Activated CD4-positive, alpha-beta T cell treated with anti-CD3 and anti-CD28 coated beads for 4 hours (primary cell): ENCODE measurements at places on chromosomes 6 and 20.
A peak's percentile ranks its signal among the peaks of the same experiment; 100 is the strongest.

- no peak for DNase-seq
Observed at GRCh38 chr6:129525055-129525454, 184.9 kb downstream of the ARHGAP18 start.

GRCh38 chr6:43773050-43773979 is 3.3 kb downstream of the VEGFA start:
- DNase-seq, result peak; percentile 55

DNA sequence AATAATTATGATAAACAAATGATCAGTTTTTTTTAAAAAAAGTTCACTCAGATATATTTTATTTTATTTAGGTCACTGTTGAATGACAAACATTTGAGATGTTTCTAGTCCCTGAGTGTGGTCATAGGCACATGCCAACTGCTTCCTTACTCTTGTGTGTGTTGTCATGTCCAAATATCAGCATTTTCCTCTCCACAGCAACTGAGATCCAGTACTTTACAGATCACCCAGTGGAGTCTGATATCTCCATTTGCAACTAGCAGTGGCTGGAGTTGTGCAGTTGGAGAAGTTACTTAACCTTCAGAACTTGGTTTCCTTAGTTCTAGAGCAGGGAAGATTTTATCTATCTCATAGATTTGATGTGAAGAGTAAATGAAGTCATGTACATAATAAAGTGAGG is 101.3 kb downstream of the MYB start:
- DNase-seq, result no peak

DNA sequence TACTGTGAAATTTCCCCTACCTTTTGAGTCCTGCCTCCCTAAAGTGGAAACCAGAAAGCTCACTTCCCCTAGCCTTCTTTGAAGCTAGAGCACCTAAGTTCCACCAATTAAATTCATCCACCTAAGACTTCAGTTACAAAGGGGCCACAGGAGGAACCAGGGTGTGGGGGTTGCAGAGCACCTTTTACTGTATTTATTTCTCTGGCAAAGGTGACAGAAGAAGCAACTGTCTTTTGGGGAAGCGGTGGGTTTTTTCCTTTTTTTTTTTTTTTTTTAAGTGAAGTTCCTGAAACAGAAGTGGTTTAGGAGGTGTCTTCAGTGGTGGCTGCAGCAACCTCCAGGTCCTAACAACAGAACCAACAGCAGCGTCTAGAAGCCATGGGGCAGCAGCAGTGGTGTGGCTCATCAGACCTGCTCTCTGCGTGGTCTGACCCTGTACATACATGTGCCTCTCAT is 13.1 kb downstream of the PSMB9 start:
- no peak for DNase-seq

DNA sequence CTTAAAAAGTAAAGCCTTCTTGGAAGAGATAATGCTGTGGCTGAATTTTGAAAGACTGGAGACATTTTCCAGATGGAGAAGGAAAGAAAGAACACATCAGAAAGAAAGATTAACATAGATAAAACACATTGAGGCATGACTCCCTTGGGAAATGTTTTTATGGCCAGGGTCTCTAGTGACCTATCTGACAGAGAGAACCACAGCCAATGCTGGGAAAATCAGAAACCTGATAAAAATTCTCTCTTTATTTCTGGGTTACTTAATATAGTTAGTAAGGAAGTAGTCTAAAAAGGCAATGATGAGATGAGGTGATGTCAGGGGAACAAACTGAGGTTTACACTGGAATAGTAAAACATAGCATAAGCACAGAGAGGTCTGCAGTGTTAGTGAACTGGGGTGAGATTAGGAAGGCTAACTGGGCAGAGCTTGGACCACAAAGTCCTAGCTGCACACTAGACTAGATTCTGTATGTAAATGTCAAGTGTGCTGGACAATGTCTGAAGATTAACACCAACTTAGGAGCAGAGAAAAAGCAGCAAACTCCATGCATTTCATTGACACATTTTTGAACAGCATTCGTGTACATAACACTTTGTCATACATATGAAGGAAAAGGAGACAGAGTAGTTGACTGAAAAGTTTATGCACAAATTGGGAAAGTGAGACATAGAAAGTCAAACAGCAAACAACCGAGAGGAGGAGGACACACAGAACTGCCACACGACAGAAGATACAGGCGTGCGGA is 31.0 kb downstream of the ELOVL2 start:
- no peak for DNase-seq

DNA sequence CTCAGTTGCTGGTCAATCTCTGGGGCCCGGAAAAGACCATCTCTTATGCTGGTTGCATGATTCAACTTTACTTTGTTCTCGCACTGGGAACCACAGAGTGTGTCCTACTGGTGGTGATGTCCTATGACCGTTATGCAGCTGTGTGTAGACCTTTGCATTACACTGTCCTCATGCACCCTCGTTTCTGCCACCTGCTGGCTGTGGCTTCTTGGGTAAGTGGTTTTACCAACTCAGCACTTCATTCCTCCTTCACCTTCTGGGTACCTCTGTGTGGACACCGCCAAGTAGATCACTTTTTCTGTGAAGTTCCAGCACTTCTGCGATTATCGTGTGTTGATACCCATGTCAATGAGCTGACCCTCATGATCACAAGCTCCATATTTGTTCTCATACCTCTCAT is 4.3 kb downstream of the OR2J3 start:
- DNase-seq, result peak; percentile 1

DNA sequence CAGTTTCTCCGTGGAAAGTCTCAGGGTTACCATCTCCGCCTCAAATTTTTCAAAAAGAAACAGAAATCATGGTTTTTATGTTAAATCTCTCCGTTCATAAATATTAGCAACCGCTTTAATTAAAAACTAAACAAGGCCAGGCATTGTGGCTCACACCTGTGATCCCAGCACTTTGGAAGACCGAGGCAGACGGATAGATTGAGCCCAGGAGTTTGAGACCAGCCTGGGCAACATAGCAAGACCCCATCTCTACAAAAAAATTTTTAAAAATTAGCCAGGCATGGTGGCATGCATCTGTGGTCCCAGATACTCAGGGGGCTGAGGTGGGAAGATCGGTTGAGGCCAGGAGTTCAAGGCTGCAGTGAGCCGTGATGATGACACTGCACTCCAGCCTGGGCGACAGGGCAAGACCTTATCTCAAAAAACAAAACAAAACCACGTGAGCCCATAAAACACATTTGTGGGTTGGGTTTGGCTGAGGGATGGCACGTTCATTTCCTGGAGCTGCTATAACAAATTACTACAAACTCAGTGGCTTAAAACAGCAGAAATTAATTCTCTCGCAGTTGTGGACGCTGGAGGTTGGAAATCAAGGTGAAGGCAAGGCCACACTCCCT is 223.2 kb downstream of the ZNF217 start:
- DNase-seq, result no peak

DNA sequence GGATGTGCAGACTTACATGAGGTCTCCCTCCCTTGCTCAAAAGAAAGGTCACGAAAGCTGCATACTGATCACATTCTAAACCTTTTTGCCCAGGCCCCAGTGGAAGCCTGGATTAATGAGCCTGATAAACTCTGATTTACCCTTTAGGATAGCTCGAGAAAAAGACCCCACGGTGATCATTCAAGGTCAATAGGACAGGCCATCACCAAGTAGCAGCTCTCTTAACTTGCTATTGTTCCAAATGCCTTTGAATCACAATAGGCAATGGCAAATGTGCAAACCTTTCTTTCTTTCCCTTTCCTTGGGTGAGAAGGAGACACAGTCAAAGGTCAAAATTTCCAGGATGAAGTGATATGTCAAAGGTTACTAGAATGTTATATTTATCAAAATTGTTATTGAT is 327.3 kb downstream of the HDGFL1 start:
- no peak for DNase-seq

GRCh38 chr6:45595010-45595851 is 217.5 kb upstream of the SUPT3H start:
- no peak for DNase-seq

- DNase-seq, result no peak
Observed at GRCh38 chr6:38579010-38579628, 60.6 kb downstream of the BTBD9 start.

GRCh38 chr20:22684763-22685443 is 100.5 kb upstream of the FOXA2 start:
- no peak for DNase-seq

GRCh38 chr6:45569210-45569945 is 191.6 kb upstream of the SUPT3H start:
- no peak for DNase-seq

DNA sequence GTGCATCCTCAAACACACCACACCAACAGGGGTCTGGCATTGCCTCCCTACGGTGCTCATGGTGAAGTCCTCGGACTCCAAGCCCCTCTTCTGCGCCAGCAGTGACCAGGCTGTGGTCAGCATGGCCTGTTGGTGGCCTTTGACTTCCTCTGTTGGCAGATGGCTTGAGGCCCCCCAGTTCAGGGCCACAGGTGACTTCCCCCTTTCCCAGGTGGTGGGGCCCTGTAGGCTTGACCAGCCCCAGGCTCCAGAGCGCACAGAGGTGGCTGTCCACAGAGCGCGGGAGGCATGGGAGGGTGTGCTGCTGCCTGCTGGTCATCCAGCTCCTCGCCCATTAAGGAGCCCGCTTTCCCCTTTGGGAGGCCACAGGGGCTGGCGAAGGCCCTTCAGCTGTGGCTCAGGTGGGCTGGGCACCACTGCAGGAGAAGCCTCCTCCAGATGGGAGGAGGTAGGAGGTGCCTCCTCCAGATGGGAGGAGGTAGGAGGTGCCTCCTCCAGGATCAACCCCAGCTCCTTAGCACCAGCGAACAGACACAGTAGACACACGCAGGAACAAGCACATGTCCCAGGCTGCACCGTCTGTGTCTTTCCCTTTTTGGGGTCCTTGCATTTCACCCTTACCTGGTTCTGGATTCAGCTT is 52.1 kb upstream of the BHLHE23 start:
- no peak for DNase-seq

DNA sequence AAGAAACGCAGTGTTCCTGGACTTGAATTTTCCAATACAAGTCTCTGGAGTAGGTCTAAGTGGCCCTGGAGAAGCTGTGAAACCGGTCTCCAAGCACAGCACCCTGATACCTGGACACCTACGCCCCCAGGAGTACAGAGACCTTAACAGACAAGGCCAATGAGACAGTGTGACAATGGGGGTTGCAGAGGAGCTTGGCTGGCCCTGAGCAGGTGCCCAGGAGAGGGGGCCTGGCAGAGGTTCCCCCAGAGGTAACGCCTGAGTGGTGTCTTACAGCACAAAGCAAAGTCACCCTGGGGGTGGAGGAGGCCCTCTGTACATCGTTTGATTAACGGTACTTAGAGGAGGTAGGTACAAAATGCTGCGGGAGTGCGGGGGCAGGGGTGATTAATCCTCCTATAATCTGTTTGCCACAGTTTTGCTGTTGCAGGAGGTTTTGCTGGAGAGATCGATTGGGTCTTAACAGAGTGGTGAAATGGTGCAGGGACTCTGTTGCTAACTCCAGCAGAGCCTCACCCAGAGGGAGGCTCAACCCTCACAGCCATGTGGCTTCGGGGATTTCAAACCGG is 37.3 kb upstream of the APCDD1L start:
- DNase-seq, result no peak

DNA sequence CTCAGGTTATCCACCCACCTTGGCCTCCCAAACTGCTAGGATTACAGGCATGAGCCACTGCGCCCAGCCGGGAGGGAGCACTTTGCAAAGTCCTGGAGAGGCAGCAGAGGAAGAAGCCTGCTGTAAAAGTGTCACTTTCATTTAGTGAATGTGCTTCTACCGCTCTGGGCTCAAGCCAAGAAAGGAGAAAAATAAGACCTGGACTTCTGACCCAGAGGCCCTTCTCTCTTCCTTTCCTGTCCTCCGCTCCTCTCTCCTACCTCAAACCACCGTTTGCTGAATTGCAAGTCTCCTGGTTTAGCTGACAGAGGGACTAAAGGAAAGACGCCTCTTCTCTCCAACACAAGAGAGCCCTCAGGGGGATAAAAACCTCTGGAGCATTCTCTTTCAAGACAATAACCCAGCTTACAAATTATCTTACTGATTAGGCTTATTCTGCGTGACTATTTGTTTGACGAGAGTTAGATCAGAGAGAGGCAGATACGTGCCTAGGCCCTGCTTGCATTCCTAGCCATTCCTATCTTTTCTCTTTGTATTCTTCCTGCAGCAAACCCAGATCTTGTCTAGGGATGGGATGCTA is 84.2 kb upstream of the SLC22A23 start:
- DNase-seq, result no peak

- DNase-seq, result no peak
Observed at GRCh38 chr6:45609141-45609638, 231.5 kb upstream of the SUPT3H start.

DNA sequence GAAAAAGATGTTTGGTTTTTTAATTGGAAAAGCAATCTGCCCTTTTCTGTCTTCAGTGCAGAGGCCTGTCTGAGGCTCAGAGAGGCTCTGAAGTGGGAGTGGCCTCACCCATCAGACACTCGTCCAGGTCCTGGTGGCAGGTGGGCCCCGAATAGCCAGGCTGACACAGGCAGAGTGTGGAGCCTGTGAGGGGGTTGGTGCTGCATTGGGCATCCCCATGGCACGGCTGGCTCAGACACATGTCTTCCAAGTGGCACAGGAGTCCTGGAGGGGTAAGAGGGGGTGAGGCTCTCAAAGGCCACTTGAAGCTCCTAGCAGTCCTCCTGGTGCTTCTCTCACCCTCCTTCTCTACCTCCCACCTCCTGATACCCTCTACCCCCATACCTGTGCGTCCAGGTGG is 3.8 kb downstream of the NOTCH4 start:
- DNase-seq, result no peak

DNA sequence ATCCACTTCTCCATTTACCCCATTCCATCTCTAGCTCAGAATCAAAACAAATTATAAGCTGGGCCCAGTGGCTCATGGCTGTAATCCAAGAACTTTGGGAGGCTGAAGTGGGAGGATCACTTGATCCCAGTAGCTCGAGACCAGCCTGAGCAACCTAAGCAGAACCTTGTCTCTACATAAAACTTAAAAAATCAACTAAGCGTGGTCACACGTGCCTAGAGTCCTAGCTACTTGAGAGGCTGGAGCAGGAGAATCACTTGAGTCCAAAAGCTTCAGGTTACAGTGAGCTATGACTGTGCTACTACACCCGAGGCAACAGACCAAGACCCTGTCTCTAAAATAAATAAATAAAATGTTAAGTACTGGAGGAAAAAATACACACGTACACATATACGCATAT is 74.7 kb upstream of the RUNX2 start:
- no peak for DNase-seq

DNA sequence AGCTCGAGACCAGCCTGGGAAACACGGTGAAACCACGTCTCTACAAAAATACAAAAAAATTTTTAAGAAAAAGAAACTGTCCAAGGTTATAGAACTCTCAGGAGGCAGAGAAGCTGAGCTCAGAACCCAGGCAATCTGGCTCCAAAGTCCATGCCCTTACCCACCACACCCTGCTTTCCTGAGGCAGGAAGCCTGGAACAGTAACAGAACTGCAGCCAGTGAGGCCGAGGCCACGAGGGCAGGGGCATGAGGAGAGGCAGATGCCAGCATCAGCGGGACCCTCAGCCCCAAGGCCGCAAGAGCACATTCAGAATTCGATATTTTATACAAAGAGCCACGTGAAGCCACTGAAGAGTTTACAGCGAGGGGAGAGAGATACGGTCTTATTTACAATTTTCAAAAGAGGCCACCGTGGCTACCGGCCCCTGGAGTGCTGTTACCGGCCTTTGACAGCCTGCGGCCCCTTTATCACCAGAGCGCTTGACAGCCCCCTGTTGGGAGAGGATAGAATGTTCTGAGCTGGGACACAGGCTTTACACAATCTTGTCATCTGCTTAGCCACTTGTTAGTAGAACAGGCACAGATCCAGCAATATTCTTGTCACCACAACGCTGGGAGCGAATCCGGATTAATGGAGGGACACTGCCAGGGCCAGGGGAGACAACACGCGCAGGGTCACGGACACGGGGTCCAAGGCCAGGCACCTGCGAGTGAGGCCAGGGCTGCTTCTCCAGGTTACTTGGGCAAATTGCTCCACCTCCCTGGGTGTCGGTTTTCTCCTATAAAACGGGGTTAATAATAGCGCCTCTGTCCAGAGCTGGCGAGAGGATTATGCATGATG is 5.6 kb downstream of the SPATA2 start:
- DNase-seq, result no peak
